ENCODE measurements at places on chromosomes 4 and X.

- no peak for DNase-seq
These were observed 11.6 kb upstream of the TMEM128 start for GRCh38 chr4:4259484-4260100.

DNA sequence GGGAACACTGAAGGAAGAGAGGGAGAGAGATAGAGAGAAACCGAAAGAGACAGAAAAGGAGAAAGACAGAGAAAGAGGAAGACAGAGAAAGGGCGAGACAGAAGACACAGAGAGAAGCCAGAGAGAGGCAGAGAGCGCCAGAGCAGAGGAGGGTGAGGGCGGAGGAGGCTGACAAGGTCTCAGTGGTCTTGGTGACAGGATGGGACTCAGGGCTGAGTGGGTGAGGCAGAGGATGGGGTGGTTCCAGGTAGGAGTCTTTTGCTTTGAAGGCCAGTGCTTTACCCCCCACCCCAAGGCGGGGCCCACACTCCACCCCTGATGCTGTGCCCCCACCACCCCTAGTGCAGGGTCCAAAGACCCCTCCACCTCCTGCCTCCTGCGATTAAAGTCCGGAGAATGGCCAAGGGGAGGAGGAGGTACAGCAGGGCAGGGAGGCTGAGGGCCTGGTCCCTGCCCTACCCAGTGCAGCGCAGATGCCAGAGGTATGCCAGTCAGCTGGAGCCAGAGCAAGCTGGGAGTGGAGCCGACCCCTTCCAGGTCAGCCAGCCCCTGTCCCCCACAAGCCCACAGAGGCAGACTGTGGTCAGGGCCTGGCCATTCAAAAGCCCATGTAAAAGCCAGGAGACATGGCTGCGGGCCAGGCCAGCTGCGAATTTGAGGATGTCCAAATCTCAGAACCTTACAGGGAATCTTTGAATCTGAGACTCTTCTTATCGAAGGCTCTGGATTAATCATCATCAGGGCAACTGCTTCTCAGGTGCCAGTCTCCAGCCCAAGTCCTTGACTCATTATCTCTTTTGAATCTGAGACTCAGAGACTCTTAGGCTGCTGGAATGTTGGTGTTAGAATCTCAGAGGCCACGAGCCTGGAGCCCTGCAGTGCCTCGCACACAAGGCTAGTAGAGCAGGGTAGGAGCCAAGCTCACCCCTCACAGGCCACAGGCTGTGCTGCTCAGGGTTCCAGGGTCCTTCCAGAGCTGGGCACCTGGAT lies 758 bp downstream of the IQSEC2 start:
- no peak for DNase-seq

DNA sequence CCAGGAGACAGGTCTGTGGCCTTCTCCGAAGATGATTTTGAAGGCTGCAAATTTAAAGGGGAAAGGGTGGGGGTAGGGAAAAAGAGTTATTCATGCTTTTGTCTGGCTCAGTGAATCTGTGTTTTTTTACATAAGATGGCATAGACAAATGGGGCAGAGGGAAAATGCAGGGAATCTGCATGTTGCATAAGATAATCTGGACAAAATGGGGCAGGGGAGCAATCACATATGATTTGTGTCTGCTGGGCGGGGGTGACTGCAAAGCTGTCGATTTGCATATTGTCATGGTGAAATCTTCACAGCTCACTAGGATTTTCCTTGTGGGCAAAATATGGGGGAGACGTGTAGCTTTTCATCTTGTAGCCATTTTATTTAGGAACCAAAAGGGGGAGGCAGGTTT lies 29.4 kb upstream of the GYG2 start:
- DNase-seq: no peak

- DNase-seq: no peak
These were observed 26.3 kb downstream of the GPC3 start for GRCh38 chrX:133958997-133959688.

- no peak for DNase-seq
These were observed 391.6 kb downstream of the ARHGAP24 start for GRCh38 chr4:85866508-85866907.

DNA sequence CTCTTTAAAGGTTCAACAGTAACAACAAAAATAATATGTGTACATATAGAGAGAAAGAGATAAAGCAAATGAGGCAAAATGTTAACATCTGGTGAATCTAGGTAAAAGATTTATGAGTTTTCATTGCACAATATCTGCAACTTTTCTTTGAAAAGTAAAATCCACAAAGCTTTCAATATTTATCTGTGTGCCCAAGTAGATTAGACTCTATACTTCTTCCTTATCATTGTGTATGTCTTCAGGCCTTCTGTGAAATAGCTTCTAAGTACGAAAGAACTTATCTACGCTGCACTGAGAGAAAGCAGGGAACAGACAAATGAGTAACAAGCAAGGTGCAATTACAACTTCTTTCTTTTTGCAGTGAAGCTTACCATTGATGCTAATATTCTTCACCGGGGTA lies 81.6 kb downstream of the NPNT start:
- DNase-seq: no peak

DNA sequence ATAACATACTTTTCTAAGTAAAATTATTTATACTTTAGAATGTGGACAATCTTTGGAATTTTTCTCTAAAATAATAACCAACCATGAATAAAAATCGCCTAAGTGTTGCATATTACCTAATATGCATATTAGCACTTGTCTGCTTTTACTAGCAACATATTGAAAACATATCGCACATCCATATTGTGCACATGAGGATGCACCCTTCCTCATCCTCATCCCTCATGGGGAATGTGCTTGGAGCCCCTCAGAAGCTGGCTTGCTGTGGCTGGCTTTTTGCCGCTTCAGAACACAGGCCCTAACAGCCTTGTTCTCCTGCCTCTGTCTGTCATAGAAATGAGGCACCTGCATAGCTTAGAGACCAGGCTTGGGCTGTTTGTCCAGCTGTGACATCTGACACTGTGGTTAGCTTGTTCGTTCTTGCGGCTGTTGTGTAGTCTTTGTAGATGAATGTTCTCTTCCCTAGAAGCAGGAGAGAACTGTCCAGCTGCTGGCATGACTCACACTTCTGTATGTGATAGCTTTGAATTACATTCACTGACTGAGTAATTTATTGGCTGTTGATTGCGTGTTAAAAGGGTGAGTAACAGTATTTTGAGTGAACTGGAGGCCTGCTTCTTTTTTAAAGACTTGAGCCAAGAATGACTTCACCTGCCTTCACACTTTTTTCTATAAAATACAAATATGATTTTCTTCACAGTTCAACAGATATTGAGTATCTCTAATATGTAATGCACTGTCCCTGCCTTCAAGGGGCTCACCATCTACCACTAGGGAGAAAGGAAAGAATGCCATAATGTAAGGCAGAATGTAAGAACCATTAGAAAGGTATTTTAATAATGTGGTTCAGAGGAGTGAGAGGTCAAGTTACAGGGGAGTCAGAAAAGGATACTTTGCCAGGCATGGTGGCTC lies 81.9 kb downstream of the HMGB2 start:
- DNase-seq: peak; percentile 68

DNA sequence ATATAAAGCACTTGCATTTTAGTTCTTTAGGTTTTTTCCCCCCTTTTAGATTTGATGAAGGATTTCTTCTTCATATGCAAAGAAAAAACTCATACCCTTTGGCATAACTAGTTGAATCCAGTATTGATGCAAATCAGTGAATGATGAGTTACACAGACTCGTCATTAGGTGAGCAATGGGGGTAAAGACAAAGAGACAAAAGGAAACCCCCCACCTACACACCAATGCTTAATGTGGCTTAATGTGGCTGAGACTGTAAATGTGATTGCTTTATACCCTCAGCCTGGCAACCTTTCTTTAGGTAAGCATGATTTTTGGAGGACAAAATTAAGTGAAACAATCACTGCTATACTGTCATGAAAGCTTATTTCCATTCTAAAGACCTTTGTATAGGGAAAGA lies 39.5 kb downstream of the CD40LG start:
- DNase-seq: no peak

DNA sequence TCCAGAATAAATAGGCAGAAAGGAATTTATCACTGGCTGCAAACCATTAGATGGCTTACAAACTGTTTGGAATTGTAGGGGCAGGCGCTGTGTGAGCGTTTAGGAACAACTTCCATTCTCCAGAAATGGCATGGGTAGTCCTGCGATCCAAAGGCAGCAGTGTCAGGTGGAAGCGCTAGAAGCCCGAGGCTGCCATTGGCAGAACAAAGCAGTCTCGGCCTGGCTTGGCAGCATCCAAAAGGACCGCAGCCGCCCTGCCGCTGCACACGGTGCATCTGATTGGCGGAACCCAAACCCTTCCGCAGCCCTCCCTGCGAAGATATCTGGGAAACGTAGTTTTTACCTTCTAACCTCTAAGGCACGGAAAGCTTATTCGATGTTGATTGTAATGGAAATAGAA lies 23.6 kb upstream of the YTHDC1 start:
- DNase-seq: no peak

DNA sequence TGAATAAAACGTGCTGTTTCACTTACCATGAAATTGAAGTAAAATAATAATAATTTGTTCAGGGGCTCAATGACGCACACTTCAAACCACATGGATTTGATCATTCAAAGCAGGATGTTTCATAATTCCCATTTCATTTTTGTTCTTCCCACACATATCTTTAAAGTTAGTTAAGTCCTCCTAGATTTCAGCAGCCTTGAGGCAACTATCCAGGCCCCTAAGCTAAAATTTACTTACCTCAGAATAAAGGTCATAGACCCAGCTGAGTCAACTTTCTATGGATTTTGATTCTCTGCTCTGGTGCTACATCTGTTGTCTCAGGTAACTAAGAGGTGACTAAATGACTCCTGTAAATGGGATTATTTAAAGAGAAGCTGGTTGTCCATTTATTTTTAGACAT lies 25.0 kb downstream of the GPR174 start:
- no peak for DNase-seq

- no peak for DNase-seq
These were observed 243.2 kb downstream of the RASL11B start for GRCh38 chr4:53105313-53105712.

- DNase-seq: no peak
These were observed 711.4 kb upstream of the GALNTL6 start for GRCh38 chr4:171101845-171102244.

DNA sequence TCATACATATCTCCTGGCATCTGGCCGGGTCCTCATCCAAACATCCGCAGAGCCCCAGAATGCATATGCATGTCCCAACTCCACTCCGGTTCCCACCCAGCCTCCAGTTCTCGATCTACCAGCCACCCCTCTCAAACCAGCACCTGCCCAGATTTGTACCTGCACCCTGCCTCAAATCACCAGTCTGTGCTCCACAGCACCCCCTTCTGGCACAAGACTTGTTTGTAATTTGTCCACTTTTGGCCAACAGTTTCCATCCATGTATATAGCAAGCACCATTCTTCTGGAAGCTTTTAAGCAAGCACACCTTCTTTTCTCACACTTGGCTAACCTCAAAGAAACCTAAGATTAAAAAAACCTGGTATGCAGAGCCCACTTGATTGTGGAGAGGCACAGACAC lies 644.1 kb downstream of the MID1IP1 start:
- DNase-seq: no peak

GRCh38 chr4:130705023-130705422 lies 1609.1 kb downstream of the C4orf33 start:
- DNase-seq: no peak

- no peak for DNase-seq
These were observed 22.0 kb downstream of the CCNQ start for GRCh38 chrX:153576961-153577360.

GRCh38 chrX:107713543-107714205 lies 61.9 kb downstream of the TSC22D3 start:
- DNase-seq: no peak

DNA sequence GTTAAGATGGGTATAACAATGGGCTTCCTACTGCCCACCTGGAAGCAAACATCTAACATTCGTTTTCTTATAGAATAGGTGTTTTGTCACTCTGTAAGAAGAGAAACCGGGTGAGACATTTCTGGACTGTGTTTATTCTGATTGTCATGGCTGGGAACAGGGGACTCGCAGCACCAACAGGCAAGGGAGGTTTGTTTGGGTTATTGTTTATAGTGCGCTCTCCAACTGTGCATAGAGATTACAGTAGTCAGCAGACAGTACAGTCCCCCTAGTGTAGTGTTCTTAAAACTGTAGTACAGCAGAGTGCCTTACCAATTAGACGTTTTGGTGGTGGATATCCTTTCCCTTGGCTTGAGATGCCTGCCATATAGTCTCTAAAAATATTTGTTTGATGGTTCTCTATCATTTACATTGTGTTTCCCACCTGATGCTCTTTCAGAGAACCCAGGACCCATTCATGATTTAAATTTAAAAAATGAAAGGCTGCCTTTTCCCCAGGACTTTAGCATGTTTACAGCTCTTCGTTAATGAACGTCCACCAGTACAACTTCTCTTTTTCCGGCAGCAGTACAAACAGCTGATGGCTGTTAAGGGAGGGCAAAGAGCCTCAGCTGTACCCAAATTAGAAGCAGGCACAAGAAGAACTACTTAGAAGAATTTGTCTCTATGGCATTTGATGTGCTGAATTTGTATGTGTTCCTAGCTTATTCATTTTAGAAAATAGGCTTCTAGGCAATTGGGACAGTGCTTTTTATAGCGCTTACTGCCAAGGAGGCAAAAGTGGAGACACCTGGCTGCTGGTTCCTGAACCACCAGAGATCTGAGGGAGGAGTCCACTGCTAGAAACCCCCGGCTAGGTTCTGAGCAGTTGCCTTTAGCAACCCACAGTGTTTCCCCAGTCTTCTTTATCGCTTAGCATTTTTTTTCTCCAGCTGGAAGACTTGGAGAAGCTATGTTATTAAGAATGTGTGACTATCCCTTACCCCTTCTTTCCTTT lies 1.0 kb upstream of the RNF150 start:
- no peak for DNase-seq

GRCh38 chrX:95057341-95057740 lies 1383.3 kb downstream of the FAM133A start:
- no peak for DNase-seq

DNA sequence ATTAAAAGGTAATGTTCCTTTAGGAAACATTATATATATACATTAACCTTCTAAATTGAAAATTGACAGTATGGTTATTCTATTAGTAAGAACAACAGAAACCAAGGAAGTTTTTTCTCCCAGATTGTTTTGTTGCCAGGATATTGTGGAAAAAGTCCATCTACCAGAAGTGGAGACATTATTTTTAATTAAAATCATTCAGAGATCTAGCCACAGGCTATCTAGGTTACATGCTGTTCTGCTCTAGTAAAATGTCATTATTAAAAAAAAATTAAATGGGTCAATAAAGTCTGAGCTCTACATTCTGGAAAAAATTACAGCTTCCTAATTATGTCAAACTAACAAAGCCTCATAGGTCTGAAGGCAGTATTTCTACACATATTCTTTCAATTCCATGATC lies 74.3 kb downstream of the NSG1 start:
- DNase-seq: no peak

- DNase-seq: no peak
These were observed 82.4 kb upstream of the MTM1 start for GRCh38 chrX:150486011-150486410.

DNA sequence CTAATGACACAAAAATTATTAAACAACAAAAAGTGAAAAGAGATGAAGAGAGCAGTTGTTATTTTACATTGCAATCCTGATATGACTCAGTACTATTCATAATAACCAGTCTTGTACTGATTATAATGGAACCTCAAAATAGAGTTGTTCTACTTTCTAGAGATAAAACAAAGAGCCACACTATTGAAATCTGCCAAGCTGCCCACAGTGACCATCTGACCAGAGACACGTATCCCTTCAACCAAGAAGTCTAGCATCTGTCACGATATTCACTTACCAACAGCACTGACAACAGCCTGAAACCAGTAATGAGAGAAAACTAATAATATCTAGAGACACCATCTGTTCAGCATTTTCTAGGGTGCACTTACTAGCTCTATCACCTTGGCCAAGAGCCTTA lies 466.7 kb downstream of the NKX6-1 start:
- peak; percentile 12 for DNase-seq

- DNase-seq: no peak
These were observed 293.4 kb upstream of the BOD1L1 start for GRCh38 chr4:13920901-13921300.
